HCEC 1CT (cell line): ENCODE measurements at places on chromosomes 5 and 9.

GRCh38 chr5:117454716-117455212, 880.1 kb upstream of the SEMA6A start:
- no peak for DNase-seq

GRCh38 chr9:16136961-16137360, 584.1 kb downstream of the CCDC171 start:
- peak; percentile 67 for DNase-seq

GRCh38 chr5:4447657-4448056, 692.5 kb upstream of the ADAMTS16 start:
- DNase-seq: no peak

- no peak for DNase-seq
Measured at GRCh38 chr5:59040024-59040803, 457.3 kb downstream of the RAB3C start.

- DNase-seq: no peak
Measured at GRCh38 chr5:82544004-82544403, 265.9 kb upstream of the RPS23 start.

- peak; percentile 44 for DNase-seq
Measured at GRCh38 chr9:19498015-19498414, 89.2 kb downstream of the ACER2 start.

- DNase-seq: no peak
Measured at GRCh38 chr5:164597293-164597900, 1092.0 kb downstream of the MAT2B start.

GRCh38 chr9:137446851-137447471, 5.8 kb upstream of the ENTPD8 start:
- no peak for DNase-seq

DNA sequence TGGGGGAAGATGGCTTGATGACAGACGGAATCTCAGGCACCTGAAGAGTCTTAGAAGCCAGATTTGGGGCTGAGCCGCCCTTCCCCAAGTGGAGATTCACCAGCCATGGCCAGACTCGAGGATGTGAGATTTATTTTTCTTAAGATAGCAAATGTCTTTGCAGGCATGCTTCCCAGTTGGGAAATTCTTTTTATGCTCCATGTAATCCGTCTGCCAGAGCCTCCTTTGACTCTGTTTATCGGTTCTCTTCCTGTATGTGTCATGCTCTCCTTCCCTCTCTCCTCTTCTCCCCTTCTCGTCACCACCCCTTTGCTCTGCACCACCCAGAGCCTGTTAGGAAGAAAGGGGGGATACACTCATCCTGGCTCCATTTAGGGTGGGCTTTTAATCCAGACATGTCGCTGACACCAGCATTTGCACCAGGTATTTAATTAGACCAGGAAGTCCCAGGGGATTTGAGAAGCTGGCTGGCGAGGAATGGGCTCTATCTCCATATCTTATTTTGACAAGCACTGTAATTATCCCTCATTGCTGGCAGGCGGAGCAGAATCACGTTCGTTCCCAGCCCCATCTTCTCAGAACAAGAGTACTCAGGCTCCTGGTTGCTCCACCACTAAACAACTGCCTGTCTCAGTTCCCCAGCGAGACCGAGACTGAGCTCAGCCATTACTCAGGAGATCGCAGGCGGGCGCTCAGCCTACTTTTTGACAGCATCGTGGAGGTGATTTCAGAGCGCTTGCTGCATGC, 50.9 kb downstream of the KCNIP1 start:
- no peak for DNase-seq

DNA sequence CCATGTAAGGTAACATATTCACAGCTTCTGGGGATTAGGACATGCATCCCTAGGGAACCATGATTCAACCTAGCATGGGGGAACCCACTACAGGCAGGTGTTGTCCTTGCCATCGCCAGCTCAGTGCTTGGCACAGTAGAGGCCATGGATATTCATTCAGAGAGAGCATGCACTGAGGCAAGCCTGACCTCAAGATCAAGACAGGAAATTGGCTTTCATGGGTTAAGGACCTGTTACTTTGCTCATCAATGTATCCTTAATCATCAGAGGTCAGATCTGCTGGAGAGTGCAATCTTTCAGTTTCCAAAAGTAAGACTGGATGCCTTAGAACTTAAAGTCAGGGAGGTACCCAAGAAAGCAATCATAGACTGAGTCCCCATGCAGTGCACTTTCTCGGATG, 84.0 kb downstream of the KCNIP1 start:
- no peak for DNase-seq

DNA sequence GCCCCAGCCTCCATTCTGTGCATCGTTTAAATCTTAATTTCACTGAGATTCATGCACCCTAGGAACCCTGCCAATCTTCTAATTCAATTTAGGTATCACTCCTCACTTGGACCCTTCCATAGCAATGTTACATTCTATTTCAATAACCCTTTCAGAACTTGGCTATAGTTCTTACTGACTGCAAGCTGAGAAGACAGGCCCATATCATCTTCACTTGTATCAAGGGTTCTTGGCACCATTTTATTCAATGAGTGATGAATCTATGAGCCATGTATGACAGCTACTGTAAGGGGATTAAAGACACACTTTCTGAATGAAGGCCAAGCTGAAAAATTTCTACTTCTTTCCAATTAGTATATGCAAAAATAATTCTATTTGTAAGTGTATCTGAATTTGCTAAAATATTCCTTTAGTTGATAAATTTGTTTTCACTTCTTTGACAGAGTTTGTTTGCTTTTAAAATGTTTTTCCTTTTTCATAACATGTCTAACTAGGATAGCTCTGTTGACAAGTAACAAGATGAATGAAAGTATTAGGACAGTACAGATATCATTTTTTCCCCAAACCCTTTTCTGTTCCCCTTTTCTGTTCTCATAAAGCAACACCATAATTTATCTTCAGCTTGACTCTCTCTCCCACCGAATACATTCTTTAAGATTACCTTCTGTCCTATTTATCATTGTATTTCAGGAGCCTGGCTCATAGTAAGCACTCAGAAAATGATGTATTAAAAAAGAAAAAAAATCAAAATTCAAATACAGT, 9.6 kb downstream of the ITGA2 start:
- no peak for DNase-seq

DNA sequence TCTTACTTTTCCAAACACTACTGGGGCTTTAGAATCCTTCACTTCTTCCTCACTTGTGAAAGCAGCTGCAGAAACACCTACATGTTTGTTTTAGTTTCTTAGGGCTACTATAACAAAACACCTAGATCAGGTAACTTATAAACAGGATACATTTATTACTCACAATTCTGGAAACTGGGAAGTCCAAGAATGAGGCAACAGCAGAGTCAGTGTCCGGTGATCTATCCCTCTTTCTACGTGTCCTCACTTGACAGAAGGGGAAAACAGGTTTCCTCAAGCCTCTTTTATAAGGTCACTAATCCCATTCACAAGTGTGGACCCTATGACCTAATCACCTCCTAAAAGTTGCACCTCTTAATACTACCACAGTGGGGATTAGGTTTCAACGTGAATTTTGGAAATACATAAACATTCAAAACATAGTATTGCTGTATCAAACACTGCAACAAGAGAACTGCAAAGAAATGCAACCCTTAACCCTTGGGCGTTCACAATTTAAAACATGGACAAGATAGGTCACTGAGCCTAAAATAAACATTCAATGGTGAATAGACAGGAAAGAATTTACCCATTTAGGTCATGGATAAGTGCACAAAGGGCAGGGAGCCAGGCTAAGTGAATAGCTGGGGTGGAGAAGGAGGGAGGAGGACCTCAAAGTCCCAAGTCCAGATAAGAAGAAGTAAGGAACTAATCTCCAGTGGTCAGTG, 104.3 kb downstream of the PIK3R1 start:
- peak; percentile 69 for DNase-seq

DNA sequence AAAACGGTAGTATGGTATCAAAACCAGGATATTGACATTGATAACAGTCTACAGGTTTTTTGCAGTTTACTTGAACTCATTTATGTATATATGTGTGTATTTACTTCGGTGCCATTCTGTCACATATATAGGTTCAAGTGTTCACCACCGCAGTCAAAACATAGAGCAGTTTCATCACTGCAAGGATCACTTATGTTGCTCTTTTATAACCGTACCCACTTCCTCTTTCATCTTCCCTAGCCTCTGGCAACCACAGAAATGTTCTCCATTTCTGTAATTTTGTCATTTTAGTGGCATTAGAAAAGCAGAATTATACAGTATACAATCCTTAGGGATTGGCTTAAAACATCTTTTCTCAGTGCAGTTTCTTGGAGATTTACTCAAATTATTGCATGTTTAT, 90.3 kb downstream of the SH3GL2 start:
- DNase-seq: no peak

GRCh38 chr9:20553558-20554149, 68.6 kb downstream of the MLLT3 start:
- peak; percentile 6 for DNase-seq

GRCh38 chr5:81361600-81361999, 32.3 kb downstream of the ACOT12 start:
- DNase-seq: no peak

GRCh38 chr5:42896523-42896922, 84.8 kb upstream of the SELENOP start:
- DNase-seq: no peak

DNA sequence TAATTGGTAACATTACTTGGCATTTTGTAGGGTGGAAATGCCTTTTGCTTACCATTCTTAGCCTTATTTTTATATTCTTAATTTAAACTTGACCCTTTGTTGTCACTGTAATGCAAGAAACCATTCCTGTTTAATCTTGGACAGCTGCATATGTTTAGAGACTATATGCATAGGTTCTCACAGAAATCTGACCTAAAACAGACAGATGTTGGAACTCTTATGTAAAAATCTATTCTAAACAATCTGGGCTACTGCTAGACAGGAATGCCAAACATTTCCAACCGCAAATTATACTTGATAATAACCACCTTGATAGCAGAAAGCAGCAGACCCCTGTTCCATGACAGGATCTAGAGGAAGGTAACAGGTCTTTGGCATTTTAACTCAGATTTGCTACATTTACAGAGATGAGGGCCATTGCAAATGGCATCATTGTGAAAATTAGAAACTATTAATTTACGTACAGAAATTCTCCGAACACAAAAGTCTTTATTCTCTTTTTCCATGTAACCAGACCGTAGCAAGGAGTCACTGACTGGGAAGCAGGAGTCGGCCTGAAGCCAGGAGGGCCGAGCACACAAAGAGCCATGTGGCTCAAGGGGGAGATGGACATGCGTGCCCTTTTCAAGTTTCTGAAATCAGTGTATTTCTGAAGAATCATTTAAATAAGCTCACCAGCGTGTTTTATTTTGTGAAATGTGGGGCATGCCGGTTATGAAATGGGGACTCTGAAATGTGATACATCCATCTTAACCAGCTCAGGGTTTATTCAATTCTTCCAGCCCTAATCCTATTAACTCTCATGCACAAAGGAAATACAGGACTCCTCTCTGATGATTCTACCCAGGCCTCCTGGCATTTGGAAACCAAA, 139.3 kb downstream of the AOPEP start:
- peak; percentile 47 for DNase-seq

DNA sequence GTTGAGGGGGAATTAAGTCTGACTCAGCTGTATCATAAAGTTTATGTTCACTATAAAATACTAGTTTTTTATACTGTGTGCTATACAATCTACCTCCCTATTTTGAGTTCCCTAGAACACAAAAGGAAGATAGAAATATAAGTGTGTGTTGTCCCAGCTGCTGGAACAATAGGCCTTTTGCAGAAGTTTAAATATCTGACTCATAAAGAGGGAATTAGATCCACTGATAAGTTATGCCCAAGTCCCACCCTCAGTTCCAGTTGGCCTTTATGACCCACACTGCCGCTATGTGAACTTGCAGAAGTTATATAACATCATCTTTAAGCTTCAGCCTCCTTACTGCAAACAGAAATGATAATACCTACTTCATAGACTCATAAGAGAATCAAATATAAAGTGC, 88.5 kb upstream of the DAB2 start:
- no peak for DNase-seq

DNA sequence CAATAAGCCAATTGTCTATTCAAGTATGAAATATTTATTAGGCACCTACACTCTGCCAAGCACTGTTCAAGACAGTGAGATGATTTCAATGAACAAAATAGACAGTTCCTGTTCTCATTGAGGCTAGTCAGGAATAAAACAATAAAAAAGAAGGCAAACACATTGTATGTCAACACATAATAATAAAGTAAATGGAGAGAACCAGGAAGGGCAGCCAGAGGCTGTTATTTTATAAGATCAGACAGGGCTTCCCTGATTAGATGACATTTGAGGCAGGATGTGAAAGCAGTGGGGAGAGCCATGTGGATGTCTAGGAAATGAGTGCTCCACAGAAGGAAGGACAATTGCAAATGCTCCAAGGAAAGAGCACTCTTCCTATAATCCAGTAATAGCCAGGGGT, 2371.1 kb downstream of the MAT2B start:
- DNase-seq: no peak

DNA sequence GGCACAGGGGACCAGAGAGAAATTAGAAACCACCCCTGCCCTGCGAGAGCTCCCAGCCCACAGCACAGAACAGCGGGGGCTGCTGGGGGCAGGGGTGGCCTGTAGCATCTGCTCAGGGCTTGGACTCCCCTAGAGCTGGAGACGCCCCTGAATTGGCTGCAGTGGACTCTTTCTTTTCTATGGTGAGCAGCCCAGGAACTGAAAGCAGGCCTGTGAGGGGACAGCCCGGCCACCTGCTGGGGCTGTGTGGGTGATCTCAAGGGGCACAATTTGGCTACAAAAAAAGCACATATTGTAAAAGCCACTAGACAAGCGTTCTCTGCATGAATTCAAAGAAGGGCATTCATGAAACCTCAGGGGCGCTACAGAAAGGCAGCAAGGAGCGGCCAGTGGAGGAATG, 57.5 kb upstream of the ICE1 start:
- DNase-seq: no peak

GRCh38 chr5:141094481-141095262, at the start of gene PCDHB2:
TSS of gene PCDHB2 (plus strand) at chr5:141094615. CDS start at chr5:141094791, 176 bp downstream.
- peak; percentile 26 for DNase-seq

- no peak for DNase-seq
Measured at GRCh38 chr5:7036192-7036835, 323.1 kb downstream of the TENT4A start.

- DNase-seq: no peak
Measured at GRCh38 chr5:82659115-82659514, 381.0 kb upstream of the RPS23 start.
